ENCODE measurements at places on chromosomes 7 and 10.

GRCh38 chr10:4678023-4678950 lies 147.7 kb upstream of the AKR1E2 start:
- no peak for DNase-seq
- peak overlapping the region; percentile 11 for H3K4me3 ChIP-seq
- H3K27ac ChIP-seq, result peak overlapping the region; percentile 88
- H3K27me3 ChIP-seq, result no peaks in the 10 kb centered on the region

GRCh38 chr7:106045586-106045985 lies 66.5 kb downstream of the SYPL1 start:
- DNase-seq, result no peak
- H3K36me3 ChIP-seq, result no peaks in the 10 kb centered on the region
- peaks cover 27% of the 10 kb centered on the region for H3K4me1 ChIP-seq
- no peak overlapping the region for H3K4me3 ChIP-seq

DNA sequence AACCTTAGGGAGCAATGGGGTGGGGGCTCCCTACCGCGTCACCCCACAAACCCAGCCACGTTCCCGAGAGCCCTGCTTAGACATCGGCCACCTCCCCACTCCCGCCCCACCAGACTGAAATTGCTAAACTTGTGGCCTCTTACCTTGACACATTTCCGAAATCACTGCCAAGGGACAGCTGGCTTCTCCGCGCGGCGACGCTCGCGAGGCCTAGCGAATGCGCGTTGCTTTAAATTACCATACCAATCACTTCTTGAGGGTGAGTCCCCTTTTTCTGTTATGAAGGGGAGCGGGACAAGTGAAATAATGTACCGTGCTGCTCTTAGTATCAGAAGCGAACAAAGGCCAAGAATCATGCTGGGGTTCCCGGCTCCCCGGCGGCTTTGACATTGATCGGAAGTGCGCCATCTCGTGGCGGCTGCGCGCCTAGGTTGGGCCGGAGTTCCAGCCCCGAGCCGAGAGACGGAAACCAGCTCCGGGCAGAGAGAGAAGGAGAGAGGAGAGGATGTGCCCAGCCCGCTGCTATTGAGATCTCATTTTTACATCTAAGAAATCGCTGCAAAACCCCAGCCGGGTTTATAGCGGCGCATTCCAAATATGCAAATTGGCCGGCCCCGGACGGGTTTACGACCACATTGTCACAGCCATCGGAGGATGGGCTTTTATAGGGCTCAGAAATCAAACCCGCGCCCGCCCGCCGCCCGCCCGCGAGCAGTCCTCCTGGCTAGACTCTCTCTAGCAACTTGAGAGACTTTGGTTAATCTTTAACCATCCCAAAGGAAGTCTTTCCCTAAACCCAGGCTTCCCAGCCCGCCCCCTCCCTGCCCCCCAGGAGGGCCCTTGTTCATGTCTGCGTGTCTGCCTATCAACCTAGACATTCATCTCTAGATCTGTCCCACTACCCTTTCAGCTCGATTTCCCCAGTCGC lies 5.3 kb downstream of the HOXA11 start:
- H3K27me3 ChIP-seq, result peaks cover 78% of the 10 kb centered on the region
- H3K4me1 ChIP-seq, result peaks cover 21% of the 10 kb centered on the region
- peak; percentile 47 for DNase-seq
- no peak overlapping the region for H3K27ac ChIP-seq

DNA sequence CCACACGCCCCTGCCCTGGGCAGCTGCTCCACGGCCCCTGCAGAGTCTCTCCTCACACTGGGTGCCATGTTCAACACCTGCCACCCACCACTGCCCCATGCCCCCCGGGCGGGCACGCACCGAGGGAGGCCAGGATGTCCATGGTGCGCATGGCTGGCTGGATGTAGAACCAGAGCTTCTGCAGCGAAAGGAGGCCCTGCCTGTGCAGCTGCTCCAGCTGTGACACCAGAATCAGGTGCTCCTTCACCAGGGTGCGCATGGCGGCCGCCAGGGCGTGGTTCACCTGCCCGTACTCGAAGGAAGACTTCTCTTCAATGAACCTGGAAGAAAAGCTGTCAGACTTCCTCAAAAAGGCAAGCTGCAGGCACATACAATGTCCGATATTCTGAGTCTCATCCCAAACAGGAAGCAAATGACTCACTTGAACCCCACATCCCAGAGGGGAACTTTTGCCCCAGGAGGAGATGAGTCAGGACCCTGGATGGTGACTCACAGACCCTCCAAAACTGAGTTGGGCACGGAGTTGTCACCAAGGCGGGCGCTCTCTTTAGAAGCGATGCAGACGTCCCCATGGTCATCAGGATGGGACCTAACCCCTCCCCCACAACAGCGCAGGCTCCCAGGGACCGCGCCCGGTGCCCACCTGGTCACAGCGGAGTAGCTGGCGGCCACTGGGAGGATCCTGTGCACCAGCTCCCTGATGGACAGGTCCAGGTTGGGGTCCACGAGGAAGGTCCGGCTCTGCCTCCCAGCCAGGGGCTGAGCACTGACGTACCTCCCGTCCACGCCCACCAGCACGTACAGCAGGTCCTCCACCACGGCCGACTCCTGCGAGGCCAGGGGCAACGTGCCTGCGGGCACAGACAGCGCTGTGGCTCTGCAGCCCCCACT lies 15.5 kb downstream of the TUBGCP2 start:
- H3K4me1 ChIP-seq, result no peaks in the 10 kb centered on the region
- H3K27me3 ChIP-seq, result no peaks in the 10 kb centered on the region
- no peak overlapping the region for H3K4me3 ChIP-seq

Data from chondrocyte (in vitro differentiated cells).